Suprapubic skin (tissue), 4 donors: ENCODE measurements at places on chromosomes 3 and 15.

- no peak for DNase-seq
These were observed 4.8 kb downstream of the LCTL start for GRCh38 chr15:66560856-66561525.

GRCh38 chr15:49110158-49110944 lies 45.0 kb downstream of the COPS2 start:
- no peak for DNase-seq

GRCh38 chr15:60520825-60521368 lies 42.0 kb upstream of the ICE2 start:
- no peak for DNase-seq

- DNase-seq, result no peak
These were observed 710.8 kb downstream of the PLOD2 start for GRCh38 chr3:145450018-145450682.

DNA sequence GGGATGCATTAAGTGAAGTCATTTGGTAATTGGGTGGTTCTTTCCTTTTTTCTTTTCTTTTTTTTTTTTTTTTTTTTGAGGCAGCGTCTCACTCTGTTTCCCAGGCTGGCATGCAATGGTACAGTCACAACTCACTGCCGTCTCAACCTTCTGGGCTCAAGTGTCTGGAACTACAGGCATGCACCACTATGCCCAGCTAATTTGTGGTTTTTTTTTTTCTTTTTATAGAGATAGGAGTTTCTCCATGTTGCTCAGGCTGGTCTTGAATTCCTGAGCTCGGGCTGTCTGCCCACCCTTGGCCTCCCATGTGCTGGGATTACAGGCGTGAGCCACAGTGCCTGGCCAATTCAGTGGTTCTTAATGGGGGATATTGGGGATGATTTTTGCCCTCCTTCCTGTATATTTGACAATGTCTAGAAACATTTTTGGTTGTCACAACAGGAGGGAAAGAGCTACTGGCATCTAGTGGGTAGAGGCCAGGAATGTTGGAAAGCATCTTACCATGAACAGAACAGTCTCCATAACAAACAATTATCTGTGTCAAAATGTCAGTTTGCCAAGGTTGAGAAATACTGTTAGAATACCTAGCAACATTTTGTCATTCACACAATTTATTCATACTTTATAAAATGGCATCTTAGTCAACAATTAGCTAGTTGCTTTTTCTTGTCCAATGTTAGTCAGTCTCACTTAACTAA lies 79.4 kb upstream of the CNTN3 start:
- DNase-seq, result no peak

DNA sequence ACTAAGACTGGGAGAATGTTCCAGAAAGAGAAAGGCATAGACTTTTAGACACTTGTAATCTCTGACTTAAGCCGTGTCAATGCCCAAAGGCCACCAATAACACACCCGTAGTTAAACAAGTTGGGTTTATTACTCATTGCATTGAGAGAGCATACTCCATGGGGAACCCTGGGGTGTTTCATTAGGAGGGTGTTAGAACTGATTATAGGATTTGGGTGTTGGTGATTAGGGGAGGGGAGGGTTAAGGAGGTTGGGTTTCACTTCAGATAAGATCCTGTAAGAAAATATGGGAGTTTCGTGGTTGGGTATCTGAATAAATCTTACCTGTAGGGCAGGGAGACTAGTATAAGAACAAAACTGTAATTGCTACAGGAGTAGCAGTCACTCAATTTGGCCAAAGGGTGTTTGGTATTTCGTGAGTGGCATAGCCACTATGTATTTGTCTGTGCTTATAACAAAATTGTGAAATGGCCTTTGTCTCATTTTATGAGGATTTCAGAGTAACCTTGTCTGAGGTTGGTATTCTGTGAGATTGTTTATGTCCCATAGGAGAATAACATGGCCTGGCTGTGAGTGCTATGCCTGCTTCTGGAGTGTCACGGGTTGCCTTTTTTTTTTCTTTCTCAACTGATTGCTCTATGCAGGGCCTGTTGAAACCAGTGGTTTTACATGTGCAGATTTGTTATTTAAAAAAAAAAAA lies 2.9 kb downstream of the HACD3 start:
- no peak for DNase-seq

DNA sequence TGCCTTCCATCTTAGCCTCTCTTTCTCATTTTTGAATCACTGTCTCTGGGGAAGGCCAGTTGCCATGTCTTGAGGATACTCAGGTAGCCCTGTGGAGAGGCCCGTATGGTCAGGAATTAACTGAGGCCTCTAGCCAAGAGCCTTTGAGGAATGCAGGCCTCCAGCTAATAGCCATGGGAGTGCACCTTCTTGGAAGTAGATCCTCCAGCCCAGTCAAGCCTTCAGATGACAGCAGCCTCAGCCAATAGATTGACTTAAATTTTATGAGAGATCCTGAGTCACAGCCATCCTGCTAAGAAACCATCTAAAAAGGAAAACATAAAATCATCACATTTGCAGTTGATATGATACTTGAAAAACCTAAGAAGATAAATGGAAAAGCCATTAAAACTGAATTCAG lies 112.5 kb upstream of the BNIP2 start:
- DNase-seq, result no peak

- no peak for DNase-seq
These were observed 9.0 kb downstream of the ACKR4 start for GRCh38 chr3:132606085-132606484.

DNA sequence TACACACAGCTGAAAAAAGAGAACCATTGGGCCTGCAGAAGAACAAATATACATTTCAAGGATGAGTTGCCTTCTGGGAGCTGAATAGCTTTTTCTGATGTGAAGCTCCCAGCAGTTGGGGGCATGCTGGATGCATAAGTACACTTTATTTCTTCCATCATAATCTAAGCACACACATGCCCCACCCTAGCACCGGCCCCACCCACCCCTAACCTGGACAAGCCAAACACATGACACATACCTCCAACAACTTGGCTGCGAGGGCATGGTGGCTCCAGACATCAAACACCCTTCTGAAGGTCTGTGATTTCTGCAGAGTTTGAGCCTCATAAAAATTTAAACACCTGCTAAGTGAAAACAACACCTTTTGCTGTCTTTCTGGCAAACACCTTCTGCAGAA lies 307.2 kb upstream of the TRIM42 start:
- no peak for DNase-seq

DNA sequence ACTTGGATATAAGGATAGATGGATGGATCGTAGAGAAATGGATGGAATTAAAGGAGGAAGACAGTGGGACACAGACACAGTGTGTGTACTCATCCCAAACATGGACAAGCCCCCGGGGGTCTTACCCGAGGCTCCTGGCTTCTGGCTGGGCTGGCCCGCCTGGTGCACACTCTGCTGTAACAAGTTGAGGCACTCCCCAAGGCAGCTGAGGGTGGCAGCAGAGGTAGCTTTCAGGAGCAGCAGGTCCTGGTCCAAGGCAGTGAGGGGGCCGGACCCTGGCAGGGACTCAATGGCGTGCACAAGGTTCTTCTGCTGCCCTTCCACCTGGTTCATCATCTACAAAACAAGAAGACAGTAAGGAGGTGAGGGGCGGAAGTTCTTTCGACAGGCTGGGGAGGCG lies 215.1 kb downstream of the STT3B start:
- DNase-seq, result no peak

- DNase-seq, result no peak
These were observed 419.7 kb downstream of the ZBTB20 start for GRCh38 chr3:114727373-114727772.

DNA sequence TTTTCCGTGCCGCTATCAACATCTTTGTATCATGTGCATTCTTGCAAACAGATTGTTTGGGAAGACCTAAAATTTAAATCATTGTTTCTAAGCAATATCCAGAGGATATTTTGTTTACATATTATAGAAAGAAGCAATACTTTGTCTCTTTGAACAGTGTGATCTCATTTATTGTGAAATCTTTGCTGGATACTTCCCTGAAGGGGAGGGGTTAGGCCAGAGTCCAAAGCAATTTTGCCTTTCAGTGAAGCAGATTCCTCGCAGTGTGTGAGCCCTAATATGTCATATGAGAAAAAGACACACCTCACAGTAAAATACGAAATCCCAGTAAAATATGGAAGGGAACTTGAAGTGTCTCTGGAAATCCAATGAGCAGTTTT lies 158.7 kb upstream of the SLCO3A1 start:
- DNase-seq, result no peak

DNA sequence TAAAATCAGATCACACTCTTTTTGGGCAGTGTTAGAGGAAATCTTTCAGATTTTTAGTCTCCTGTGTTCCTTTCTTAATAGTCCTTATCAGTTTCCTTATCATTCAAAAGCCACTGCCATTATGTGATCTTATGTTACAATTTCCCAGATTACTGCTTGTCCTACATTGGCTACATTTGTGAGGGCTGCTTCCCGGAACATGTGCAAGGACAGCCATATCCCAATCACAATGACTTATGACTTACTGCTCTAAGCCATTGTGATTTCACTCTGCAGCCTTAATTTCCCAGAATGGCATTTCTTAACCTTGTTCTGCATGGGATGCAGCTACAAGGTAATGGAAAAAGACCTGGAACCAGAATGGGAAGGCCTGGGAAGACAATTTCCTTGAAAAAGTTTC lies 125.1 kb upstream of the PPP2R3A start:
- DNase-seq, result no peak

GRCh38 chr3:67569324-67569723 lies 85.1 kb downstream of the SUCLG2 start:
- DNase-seq, result no peak

DNA sequence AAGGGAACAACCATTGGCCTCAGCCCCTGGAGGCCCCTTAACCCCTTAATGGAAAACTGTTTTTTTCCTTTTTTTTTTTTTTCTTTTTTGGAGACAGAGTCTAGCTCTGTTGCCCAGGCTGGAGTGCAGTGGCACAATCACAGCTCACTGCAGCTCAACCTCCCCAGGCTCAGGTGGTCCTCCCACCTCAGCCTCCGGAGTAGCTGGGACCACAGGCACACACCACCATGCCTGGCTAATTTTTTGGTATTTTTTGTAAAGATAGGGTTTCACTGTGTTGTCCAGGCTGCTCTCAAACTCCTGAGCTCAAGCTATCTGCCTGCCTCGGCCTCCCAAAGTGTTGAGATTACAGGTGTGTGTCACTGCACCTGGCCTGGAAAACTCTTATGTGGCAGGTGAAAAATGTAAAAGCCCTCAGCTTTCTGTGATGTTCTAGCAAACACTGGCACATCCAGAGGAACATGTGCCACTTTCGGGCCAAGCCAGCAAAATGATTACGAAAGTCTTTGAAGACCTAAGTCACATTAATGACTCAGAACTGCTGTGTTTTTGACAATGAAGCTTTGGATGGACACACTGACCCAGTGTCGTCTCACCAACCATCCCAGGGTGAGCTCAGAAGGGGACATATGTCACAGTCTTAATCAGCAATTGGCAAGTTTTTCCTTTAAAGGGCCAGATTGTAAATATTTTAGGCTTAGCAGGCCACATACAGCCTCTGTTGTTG lies 189.3 kb upstream of the TPM1 start:
- no peak for DNase-seq

DNA sequence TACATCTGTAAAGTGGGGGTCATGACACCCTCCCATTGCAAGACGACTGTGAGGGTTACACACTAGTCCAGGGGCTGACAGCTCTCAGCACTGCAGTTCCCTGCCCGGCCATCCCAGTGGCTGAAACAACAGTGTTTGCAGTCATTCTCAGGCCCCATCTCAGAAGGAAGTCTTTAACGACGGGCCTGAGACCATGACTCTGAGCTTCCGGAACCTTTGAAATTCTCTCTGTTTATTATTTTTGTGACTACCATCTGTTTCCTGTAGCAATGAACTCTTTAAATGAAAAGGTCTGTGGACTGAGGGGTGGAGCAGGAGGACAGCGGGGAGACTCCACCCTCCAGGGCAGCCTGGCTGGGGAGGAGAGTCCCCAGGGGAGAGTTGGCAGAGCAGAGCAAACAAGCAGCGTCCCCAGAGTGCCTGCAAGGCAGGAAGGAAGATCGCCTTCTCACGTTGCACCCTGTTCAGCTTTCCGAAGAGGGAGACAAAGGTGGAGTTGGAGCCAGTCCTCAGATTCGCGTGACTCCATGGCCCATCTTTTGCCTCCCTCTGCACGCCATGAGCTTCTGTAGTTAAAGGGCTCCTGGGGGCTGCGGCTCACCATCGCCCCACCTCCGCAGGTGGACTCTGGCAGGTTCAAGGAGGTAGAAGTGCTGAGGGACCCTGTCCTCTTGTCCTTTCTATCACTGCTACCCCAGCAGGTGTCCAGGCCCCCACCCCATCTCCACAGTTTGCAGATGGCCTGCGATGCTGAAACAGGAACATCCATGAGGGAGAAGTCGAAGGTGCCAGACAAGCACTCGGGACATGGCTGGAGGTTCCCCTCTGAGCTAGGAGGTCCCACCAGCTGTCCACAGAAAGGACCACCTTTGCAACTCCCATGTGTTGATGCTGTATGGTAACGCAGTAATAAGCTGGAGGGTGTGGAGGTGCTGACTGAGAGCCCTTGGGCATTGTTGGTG lies 525.8 kb upstream of the PROK2 start:
- no peak for DNase-seq

DNA sequence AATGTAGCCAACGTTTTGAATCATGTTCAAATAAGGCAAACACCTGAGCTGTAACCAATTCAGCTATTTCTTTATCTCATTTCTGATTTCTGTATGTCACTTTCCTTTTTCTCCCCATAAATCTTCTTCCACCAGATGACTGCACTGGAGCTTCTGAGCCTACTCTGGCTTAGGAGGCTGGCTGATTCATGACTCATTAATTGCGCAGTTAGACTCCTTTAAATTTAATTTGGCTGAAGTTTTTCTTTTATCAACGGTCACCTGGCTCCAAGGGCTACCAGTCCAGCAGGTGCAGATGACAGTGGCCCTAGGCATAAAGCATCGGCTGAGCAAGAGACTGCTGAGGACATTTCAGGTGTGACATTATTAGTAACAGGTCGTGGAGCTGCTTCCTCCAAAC lies 39.6 kb upstream of the ITGA11 start:
- DNase-seq, result no peak

DNA sequence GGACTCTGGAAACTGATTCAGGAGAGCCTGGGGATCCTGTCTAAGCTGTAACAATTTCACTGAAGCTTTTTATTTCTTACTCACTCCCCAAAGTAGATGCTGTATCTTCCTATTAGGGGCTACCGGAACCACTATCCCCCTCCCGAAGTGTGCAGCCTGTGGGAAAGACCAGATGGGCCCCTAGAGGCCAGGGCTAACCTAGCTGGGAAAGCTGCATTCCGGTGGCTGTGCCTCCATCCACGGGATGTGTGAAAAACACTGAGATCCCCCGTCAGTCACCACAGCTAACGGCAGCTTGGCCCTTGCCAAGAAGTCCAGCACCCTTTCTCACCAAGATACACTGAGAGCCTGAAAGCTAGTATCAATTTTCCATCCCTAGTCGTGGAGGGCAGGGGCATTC lies 3.1 kb downstream of the SSUH2 start:
- DNase-seq, result no peak

DNA sequence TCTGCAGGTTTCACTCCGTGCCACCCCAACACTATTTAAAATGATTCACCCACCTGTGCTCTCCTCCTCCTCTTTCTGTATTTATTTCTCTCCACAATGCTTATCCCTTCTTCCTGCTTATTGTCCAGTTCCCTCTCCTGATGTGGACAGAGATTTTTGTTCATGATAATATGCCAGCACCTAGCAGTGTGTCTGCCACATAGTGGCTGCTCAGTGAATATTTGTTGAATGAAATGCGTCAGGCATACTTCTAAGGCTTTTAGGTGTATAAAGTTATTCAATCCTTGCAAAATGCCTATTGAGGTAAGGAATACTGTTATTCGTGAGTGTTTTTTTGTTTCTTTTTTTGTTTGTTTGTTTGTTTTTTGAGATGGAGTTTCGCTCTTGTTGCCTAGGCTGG lies 67.5 kb upstream of the MME start:
- no peak for DNase-seq
